Neural crest cell (in vitro differentiated cells): ENCODE measurements at places on chromosomes 7 and 10.
A peak's percentile ranks its signal among the peaks of the same experiment; 100 is the strongest.

DNA sequence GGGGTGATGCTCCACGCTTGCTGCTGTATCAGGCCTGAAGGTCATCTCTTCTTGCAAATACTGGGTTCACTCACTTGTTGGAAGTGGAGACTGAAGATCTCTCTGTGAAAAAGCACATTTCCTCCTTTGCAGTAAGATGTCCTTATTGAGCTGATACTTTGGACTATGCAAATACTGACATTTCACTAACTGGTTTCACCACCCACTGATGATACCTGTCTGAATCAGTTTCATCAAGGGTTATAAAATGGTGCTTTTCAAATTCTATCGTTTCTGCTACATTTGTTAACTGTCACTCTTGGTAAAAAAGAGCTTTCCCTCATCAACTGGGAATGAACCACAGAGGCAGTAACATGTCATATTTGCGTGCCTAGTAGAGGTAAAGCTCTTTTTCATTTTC is 35.5 kb downstream of the RAB19 start:
- DNase-seq = no peak

- DNase-seq = no peak
Observed at GRCh38 chr10:78542521-78542920, 508.9 kb downstream of the RPS24 start.

GRCh38 chr7:117972606-117973005 is 99.4 kb upstream of the CTTNBP2 start:
- no peak for DNase-seq

- no peak for DNase-seq
Observed at GRCh38 chr10:17488848-17489247, 34.5 kb upstream of the ST8SIA6 start.

DNA sequence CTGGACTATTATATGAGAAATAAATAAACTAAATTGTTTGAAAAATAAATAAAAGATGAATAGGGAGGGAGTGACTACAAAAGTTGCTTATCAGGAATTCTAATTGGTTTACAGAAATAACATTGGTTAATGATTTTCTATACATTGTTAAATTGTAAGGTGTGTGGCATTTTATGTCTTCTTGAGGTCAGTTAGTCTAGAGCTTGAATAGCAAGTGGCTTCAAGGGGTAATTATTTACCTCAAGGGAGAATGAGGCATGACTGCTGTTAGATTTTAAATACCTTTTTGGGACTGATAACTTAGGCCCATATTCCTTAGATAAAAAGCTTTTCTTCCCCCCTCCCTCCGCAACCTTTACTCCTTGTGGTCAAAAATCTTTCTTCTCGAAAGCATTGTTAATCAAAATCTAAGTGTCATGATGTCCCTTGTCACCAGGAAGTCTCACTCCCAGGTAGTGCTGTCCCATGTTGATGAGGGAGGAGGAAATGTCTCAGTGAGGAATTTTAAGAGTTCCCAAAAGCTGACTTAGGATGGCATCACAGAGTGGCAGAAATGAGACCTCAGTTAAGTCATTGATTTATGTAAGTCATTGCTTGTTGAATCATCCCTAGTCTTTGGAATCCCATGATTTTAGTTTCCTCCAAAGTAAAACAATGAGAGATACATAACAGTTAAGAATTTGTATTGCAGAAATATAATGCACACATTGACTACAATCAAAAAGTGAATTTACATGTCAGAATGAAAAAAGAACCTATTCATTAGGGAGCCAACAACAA is 71.5 kb downstream of the MAPK8 start:
- DNase-seq = no peak

DNA sequence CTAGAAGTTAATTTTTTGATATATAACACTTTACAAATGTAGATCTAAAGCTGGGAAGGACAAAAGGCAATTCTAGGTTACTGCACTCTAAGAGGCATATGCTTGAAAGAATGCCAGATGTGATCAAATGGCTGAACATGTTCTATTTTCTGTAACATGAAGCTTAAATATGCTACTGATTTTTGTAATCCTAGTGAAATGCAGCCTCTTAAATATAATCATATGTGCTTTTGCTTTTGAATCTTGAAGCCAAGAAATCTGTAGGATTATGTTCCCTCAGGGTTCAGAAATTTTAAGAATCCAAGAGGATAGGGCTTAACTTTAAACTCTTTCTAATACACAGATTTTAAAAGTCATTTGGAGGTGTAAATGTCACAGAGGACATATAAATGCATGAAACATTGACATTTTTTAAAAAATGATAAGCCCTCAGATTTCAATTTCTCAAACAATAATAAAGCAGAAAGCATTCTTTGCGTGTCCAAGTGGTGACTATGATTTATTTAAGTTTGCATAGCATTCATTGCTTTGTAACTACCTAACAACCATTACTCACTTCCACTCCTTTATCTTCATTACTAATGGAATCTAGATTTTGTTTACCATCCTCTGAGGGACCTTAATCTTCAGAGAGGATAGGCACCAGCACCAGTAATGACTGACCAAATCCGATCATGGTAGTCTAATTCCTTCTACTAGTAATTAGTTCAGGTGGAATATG is 170.4 kb downstream of the MAGI2 start:
- DNase-seq = no peak

DNA sequence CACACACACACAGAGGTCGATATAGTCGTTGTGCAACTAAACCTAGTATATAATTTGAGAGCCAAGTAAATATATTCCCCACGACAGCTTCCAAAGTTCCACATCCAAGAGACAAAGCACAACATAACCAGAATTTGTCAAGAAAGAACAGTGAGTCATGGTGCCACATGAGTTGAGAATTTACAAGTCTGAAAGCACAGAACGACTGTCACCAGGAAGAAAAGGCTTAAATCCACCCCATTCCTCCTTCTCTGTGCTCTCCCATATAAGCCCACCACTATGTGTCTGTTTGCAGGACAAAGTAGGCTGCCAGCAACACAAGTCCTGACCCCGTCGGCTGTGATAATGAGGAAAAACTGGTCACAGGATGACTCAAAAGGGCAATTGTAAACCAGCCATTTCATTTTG is 32.8 kb downstream of the GSAP start:
- DNase-seq = no peak

DNA sequence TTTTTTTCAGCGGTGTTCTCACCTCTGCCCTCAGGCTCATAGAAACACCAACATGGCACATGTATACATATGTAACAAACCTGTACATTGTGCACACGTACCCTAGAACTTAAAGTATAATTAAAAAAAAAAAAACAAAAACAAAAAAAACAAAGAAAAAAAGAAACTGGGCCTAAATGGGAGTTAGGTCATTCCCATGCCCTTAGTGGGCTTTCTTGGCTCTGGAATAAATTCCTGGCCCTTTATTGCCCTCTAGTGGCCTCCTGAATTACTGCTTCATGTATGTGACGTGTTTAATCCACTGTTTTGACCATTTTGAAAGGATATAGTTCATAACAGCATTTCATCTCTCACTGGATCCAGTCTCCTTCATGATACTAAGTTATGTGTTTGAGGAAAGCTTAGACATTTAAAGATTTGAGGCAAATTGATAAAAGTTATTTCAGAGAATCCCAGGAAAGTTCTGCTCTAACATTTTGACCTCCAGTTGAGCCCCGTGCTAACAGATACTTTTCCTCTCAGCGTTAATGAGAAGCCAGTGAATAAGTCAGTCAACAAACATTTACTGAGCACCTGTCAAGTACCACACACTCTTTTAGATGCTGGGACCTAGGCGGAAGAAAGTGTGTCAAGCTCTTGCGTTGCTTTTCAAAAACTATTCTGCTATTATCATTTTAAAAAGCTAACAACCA is 54.7 kb upstream of the SYPL1 start:
- DNase-seq = peak; percentile 52

- DNase-seq = no peak
Observed at GRCh38 chr7:106365252-106366005, 80.6 kb upstream of the NAMPT start.

- no peak for DNase-seq
Observed at GRCh38 chr10:28566458-28567015, 33.6 kb downstream of the WAC start.

- DNase-seq = no peak
Observed at GRCh38 chr7:154638286-154638685, 364.6 kb downstream of the PAXIP1 start.

- no peak for DNase-seq
Observed at GRCh38 chr7:314853-315252, 24.9 kb downstream of the FOXL3 start.

GRCh38 chr10:28479425-28479865 is 53.5 kb upstream of the WAC start:
- no peak for DNase-seq

DNA sequence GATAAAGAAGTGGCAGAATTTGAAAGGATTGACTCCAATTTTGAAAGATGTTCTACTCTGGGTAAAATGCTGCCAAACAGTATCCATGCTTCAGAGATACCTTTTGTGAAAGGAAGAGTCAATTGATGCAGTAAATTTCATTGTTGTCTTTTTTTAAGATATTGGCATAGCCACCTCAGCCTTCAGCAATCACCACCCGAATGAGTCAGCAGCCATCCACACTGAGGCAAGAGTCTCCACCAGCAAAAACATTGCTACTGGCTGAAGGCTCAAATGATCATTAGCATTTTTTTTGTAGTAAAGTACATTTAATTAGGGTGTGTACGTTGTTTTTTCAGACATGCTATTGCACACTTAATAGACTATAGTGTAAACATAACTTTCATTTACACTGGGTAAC is 31.7 kb upstream of the CYP26C1 start:
- no peak for DNase-seq

GRCh38 chr10:131041031-131041430 is 270.5 kb downstream of the TCERG1L start:
- no peak for DNase-seq

DNA sequence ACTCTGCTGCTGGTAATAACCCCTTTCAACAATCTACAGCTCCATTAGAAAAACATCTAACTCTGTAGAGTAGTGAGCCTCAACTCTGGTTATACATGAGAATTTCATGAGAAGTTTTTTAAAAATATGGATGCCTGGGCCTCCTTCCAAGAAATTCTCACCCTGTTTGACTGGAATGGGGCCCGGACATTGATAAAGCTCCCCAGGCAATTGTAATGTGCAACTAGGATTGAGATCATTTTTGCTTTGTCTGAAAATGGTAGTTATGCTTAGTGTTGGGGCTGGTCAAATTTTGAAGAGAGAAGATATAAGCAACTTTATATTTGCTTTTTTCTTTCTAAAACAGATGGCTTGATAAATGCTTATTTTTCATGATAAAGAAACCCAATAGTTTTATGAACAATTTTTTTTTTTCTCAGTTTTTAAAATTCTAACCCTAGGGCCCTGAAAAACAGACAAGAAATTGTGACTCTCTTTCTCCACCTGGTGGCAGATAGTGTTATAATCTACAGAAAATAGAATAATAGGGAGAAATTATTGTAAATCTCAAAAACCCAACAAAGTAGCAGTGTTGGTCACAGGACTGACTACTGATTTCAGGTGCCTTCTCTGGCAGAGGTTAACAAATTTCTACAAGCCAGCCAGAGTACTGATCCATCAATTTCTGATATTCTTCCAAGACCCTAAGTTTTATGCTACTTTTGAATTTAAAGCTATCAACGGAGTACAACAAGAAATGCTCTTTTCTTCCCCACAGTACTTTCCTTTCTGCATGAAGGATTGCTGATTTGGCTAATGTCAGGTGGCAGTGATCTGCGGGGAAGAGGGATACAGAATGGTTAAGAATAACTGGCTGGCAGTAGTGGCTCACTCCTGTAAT is 174.8 kb downstream of the DKK1 start:
- no peak for DNase-seq

GRCh38 chr7:20892776-20893175 is 106.1 kb upstream of the SP8 start:
- DNase-seq = no peak

DNA sequence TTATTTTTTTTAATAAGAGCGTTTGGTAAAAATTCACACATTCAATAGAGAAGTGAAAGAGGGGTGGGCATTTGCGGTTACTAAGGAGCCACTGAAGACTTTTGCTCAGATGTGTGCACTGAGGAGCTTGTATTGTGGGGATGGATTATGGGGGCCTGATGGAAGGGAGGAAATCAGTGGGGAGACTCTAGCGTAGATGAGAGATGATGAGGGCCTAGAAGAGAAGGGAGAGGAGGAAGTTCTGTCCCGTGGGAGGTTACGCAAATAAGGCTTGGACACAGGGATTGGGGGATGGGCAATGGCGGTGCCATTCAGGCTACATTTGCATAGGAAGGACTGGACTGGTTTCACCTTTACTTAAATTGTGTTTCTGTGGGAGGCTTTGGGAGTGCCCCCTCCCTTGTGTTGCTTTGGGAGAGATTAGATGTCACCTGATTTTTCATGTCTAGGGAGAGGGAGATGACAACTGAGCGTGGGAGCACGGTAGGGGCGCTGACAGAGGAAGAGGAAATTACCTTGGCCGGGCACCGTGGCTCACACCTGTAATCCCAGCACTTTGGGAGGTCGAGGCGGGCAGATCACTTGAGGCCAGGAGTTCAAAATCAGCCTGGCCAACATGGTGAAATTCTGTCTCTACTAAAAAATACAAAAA is 2.2 kb upstream of the HIP1 start:
- DNase-seq = no peak
